Activated CD8-positive, alpha-beta memory T cell treated with anti-CD3 and anti-CD28 coated beads for 4 hours (primary cell): ENCODE measurements at places on chromosomes 3 and 15.

DNA sequence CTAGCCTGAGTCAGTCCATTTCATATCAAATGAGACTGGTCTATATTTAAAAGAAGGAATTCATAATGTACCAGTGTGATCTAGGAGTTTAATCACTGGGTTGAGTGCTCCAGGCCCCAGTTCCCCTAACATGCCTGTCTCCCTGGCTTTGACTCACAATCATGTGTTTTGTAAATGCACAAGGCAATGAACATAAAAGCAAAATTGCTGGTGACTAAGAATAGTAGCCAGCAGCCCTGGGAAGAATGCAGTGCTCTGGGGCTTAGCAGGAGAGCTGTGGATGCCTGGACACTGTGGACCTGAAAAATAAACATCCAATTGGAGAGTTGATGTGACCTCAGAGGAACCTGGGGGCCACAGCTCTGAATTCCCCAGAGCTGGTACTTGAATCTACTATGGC is 50.3 kb downstream of the SYNPR start:
- DNase-seq: no peak

DNA sequence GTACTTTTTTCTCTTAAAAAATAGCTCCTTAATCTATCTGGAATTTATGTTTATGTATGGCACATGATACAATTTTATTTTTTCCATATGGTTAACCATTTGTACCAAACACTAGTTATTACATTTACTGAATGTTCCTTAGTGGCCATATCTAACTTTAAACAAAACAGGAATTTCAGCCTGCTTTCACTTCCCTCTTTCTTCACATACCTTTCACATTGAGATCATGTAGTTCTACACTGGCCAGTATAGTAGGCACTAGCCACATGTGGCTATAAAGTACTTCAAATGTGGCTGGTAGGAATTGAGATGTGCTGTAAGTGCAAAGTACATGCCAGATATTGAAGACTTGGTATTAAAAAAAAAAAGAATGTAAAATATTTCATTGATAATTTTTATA is 4.7 kb upstream of the RYK start:
- DNase-seq: no peak

DNA sequence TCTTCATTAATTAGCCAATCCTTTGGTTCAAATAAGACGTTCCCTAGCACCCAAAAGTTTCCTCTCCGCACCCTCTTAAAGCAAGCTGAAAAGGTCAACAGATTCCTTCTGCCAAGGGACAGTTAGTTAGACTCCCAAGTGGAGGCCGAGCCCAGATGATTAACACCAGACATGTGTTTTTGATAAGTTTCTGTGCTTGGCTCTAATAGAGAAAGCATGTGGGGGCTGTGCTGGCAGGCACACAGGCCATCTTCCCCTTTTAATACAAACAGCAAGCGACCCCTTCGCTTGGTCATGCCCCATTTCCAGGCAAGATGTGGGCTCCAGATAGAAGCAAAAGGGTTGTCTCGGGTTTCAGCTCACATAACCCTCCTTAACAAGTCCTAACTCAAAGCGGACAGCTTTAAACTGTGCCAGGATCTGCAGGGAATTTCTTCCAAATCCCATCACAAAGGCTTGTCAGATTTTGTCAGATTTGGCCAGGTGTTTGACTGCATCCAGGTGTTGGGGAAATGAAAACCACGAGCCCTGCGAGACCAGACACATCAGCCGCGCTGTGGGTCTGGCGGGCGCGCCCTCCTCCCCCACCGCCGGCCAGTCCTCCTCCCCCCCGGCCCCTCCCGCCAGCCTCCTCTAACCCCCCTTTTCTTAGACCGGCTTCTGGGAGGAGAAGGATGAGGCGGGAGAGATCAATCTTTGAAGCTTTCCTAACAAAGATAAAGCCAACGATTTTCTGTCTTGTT is 3.3 kb downstream of the HES1 start:
- no peak for DNase-seq

DNA sequence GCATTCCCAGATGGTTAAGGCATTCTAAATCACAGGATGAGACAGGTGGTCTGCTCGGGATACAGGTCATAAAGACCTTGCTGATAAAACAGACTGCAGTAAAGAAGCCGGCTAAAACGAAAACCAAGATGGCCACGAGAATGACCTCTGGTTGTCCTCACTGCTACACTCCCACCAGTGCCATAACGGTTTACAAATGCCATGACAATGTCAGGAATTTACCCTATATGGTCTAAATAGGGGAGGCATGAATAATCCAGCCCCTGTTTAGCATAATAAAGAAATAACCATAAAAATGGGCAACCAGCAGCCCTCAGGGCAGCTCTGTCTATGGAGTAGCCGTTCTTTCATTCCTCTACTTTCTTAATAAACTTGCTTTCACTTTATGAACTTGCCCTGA is 151.1 kb downstream of the ZNF385D start:
- DNase-seq: no peak

DNA sequence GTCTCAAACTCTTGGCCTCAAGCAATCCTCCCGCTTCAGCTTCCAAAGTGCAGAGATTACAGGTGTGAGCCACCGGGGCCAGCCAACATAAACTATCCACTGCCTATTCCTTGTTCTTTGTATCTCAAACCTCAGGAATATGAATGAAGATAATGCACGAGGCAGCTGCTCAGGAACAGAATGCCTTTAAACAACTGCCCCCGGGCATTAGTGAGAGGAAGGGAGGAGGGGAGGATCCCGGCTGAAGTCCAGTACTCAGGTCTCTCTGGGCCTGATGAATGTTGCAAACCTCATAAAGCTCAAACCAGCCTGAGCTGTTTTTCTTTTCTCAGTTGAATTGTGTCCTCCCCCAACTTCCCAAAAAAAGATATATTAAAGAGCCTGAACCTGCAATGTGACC is 26.9 kb upstream of the MTMR14 start:
- no peak for DNase-seq

DNA sequence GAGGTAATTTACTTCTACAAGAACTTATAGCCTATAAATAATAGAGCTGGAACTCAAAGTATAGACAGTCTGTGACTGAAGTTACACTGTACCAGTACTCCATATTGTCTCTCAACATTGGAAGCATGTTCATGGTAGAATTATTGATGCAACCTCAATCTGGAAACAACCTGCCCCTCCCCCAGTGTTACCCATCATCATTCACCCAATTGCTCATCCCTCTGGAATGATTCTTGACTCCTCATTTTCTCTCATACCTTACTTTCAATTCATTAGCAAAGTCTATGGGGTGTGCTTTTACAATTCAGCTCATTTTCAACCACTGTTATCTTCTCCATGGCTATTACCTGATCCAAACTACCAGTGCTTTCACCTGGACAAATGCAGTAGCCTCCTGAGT is 151.7 kb downstream of the CPNE4 start:
- no peak for DNase-seq

GRCh38 chr3:122989856-122990575 is 37.5 kb downstream of the SEMA5B start:
- DNase-seq: no peak

- DNase-seq: no peak
Observed at GRCh38 chr3:107117922-107118536, 259.2 kb upstream of the CCDC54 start.

DNA sequence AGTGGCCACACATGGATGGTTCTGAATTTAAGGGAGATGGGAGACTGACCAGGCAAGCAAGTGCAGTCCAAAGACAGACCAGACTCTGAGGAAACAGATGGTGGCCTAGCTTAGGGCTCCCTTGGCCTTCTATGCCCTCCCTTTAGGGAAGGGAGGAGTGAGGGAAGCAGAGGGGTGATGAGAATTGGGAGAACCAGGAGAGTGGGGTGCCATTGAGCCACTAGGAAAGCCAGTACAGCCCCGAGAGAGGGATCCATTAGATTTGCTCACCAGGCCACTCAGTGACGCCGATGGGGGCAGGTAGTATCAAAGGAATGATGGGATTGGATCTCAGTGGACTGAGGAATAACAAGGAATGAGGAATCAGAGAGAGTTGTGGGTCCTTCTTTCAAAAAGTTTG is 30.4 kb upstream of the HERC1 start:
- no peak for DNase-seq
